ENCODE measurements at places on chromosomes 2 and 18.
A peak's percentile ranks its signal among the peaks of the same experiment; 100 is the strongest.

DNA sequence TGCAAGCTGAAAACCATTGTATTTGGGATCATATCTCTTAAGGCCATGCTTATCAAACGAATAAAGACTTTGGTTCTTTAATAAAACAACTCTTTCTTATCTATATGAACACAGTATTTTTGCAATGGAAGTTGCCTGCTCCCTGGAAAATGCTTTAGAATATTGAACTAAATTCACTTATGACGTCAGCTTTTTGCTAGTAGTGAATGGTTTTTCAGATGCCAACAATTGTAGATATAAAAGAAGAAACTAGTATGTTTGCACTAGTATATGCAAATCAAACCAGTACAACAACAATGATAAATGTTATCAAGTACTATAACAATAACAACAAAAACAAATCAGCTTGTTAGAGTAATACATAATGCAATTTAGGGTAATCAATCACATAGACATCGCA lies 1462.9 kb downstream of the SUCLG1 start:
- DNase-seq: no peak

DNA sequence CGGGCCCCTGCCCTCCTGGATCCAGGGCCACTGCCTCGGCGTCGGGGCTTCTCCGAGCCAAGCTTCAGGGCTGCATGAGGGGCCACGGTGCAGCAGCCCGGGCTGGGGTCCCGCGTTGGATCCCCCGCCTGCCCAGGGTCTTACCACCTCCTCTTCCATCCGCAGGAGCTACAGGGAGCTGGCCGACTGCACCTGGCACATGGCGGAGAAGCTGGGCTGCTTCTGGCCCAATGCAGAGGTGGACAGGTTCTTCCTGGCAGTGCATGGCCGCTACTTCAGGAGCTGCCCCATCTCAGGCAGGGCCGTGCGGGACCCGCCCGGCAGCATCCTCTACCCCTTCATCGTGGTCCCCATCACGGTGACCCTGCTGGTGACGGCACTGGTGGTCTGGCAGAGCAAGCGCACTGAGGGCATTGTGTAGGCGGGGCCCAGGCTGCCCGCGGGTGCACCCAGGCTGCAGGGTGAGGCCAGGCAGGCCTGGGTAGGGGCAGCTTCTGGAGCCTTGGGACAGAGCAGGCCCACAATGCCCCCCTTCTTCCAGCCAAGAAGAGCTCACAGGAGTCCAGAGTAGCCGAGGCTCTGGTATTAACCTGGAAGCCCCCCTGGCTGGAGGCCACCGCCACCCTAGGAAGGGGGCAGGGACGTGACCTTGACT lies 52.1 kb downstream of the RAMP1 start:
- no peak for DNase-seq

- no peak for DNase-seq
Observed at GRCh38 chr2:1685078-1685956, 59.0 kb downstream of the PXDN start.

GRCh38 chr18:48953104-48953706 lies 2.4 kb upstream of the SMAD7 start:
- no peak for DNase-seq

GRCh38 chr2:119367472-119368099 lies 809 bp downstream of the DBI start:
- DNase-seq: peak; percentile 38

GRCh38 chr2:202104286-202104870 lies 31.3 kb downstream of the KIAA2012 start:
- peak; percentile 23 for DNase-seq

GRCh38 chr2:96404446-96405373 lies 69.1 kb downstream of the NCAPH start:
- no peak for DNase-seq

GRCh38 chr2:25514043-25514637 lies 159.2 kb downstream of the DTNB start:
- no peak for DNase-seq

DNA sequence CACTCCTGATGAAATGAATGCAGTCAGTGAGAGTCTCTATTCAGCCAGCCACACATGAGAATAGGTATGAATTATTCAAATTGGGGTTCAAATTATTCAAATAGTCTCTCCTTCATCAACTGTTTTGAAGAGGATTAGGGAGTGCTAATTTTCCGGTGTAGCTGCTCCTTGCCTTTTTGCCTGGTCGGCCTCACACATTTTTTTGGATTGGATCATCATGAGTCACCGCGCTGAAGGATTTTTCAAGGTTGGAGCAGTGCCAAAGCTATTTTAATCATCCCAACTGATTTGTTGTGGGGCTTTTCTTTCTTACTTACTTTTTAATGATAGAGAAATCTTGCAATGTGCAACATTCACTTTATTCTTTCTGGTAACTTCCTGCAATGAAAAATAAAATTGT lies 2.4 kb upstream of the DTNA start:
- no peak for DNase-seq

DNA sequence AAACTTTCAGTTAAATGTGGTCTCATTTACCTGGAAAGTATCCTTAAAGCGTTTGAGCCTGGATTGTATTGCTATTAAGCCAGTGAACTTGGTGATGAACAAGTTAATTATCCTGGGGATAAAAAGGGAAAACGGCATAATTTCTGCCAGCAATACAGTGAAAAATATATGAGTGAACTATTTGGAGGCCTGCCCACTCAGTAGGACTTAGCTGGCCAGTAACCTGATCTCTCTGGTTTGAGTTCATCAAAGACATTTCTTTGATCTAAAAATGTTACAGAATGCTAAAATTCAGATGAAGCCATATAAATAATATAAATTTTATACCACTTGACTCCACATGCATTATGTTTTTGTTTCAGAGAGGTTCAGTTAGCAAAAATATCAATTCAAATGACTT lies 241.1 kb upstream of the VWC2L start:
- no peak for DNase-seq

DNA sequence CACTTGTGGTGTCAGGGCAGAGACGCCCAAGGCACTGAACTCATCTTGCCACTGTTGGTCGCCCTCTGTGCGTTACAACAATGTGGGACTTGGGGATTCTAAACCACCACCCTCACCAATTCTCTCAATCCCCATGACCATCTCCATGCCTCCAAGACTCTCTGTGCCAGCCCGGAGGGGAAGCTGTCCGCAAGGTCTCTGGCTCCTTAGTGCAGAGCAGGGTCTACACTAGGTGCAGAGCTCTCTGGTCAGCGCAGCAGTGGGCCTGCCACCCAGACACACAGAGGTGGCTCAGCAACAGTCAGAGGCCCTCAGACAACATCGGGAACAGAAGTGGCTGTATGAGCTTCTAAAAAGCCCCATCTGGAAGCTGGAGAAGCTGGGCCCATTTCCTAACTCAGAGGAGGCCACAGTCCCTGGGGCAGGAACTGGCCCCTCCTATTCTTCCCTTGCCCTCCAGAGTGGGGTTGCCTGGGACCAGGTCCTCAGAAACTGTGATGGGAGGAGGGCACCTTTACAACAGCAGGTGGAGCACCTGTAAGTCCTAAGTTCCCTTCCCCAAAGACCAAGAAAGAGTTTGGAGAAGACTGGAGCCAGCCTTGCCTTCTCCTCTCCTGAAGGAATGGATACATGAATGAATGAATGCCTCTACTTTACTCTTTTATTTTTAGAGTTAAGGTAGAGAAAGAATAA lies 37.7 kb downstream of the SERTAD2 start:
- no peak for DNase-seq

- DNase-seq: no peak
Observed at GRCh38 chr2:213066443-213066743, 85.0 kb downstream of the IKZF2 start.

GRCh38 chr2:10404324-10405143 lies 43.6 kb downstream of the ODC1 start:
- no peak for DNase-seq

DNA sequence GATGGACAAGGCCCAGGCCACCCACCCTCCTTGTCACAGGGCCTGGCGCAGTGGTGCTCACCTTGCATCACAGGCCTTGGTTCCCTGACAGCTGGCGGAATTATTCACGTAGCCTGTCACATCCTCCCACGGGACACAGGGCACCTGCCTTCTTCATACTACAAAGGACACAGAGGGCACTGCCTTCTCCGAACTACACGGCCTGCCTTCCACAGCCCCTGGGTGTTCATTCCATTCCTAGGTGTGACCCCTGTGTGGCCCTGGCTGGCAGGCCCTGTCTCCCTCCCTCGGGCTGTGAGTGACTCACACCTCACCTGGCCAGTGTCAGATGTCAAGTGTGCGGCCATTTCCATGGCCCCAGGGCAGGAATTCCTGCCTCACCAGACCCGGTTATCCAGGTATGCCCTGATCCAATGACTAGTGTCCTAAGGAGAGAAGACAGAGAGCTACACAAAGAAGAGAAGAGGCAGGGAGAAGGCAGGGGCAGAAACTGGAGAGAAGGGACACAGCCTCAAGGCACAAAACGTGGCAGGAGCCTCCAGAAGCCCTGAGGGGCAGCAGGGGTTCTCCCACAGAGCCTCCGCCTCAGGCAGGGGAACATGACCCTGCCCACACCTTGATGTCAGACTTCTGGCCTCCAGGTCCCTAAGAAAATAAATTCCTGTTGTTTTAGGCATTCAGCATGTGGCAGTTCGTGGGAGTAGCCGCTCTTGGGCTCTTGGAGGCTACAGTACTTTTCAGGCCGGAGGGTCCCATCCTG lies 43.4 kb downstream of the MBP start:
- DNase-seq: no peak

- DNase-seq: no peak
Observed at GRCh38 chr18:11960743-11961380, 20.4 kb upstream of the IMPA2 start.

- DNase-seq: no peak
Observed at GRCh38 chr18:57737400-57738060, 65.6 kb downstream of the ATP8B1 start.

GRCh38 chr18:29849144-29849543 lies 1193.4 kb downstream of the DSC3 start:
- DNase-seq: no peak

DNA sequence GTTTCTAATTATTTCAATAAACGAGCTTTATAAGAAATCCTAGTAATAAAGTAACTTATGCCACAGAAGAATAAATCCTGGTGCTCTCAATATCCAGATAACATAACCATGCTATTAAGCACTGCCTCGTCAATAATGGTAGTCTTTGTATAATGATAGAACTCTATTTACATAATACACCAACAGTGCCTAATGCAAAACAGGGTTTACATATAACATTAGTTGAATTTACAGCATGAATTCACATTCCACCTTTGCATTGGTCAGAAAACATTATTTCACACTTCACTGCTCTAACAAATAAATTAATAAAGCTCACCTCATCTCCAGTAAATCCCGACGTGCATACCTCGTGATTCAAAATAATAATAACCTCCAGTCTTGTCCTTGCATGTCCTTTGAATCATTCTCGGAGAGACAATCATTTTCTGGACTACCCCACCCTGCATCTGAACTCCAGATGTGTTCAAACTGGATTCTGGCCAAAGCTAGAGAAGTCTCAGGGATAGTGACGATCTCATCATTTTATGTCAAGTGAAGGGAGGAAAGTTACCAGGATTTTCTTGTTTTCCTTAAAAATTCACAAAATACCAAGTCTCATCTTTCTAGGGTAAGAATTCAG lies 189.2 kb downstream of the NCKAP5 start:
- no peak for DNase-seq

DNA sequence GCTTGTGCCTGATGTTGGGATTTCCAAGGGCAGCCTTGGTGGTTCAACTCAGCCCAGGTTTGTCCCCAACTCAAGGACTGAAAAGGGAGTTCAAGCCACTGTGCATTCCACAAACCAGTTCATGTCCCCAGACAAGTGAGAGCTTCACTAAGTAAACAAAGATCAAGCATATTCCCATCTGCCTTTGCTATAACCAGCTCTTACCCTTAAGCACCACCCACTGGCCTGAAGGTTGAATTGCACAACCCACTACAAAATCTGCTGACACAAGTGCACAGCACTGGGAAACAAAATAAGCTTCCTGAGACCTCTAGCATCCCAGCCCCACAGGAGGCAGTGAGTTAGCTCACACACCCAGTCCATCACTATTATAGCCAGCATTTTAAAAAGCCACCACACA lies 516.7 kb downstream of the NR4A2 start:
- DNase-seq: no peak

GRCh38 chr2:206642075-206643025 lies at the start of gene FAM237A:
Gene FAM237A (plus strand): TSS chr2:206642487. CDS start chr2:206644237, 1,750 bp downstream.
- DNase-seq: no peak

DNA sequence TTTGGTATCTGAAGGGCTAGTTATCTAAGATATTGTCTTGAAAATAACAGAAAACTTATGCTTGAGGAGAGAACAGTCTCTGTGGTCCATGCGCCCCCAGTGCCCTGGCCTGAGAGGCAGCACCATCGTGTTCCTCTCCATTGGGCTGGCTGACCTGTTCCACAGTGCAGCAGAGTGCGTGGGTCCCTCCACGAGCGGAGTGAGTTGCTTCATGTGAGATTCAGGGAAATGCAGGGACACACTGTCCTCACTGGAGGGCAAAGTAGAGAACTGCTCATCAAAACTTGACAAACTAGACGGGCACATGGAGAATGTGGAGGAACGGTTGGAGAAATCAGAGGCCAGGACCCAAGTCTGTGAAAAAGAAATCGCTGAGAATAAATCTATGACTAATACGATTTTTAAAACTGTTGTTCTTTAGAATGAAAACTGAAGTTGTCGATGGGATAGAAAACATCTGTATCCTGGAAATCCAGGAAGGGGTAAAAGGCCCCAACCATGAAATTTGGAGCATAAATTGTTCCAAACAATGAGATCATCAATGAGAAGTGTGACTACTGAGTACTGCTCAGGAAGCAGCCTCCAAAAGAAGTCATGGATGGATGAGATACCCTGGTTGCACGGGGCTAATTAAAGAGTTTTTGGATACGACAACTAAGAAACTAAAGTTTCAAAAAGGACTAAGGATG lies 58.1 kb downstream of the REV1 start:
- DNase-seq: no peak
